ENCODE measurements at places on chromosomes 6 and 20.

- DNase-seq = no peak
Measured at GRCh38 chr6:10479939-10480700, 41.0 kb upstream of the GCNT2 start.

DNA sequence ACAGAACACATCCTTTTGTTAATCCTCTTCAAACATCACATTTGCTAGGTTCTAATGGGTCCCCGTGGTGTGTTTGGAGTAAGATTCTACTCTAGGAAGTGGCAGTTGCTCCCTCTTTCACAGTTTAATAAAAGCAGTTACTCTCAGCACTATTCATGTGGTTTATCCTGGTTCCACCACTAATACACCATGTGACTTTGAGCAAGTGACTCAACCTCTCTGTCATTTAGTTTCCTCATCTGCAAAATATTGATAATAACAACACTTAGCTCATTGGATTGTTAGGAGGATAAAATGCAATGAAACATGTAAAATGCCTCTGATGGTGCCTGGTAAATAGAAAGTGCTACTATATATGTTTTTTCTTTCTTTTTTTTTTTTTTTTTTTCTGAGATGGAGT is 488.0 kb upstream of the NOX3 start:
- DNase-seq = no peak

GRCh38 chr20:45538209-45538799 is 978 bp downstream of the WFDC6 start:
- no peak for DNase-seq

DNA sequence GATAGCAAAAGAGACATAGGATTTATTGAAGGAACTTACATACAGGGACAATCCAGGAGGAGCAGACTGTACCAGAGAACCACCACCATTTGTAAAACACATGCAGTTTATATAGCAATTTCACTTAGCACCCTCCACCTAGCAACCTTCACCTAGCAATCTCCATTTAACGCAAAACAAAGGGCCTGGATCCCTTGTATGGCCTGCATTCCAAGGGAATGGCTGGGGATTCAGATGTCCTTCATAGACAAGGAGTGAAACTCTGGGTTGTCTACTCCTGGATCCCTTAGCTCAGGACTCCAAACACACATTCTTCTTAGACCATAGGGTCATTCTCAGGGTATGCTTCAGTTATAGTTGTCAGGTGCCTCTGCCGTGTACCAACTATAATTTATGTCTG is 1324.9 kb downstream of the HACE1 start:
- DNase-seq = no peak

DNA sequence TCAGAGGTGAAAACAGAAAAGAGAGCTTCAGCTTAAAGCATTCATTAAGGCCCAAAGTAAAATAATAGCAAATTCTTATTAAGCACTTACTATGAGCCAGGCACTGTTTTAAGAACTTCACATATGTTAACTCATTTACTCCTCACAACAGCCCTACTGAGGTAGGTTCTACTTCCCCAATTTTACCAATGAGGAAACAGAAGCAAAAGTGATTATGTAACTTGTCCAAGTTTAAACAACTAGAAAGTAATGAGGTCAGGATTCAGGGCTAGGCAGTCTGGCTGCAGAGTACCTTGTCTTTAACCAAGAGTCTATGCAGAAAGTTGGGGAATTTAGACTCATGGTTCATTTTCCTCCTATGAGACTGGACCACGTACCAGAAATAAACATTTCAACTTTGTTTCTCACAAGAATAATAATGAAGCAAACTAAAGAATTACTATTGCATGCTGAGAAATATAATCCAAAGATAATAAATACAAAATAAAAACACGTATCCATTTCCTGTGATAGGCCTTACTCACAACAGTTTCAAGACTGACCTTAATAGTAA is 3.8 kb downstream of the COL21A1 start:
- no peak for DNase-seq

DNA sequence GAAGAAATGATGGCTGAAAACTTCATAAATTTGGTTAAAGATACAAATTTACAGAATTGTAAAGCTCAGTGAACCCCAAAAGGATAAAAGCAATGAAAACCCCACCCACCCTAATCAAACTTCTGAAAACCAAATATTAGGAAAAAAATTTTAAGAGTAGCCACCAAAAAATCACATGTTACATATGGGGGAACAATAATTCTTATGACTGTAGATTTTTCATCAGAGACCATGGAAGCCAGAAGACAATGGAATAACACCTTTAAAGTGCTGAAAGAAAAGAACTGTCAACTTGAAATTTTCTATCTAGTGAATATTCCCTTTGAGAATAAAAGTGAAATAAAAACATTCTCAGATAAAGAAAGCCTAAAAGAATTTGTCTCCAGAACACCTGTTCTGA is 24.4 kb downstream of the PROCR start:
- no peak for DNase-seq

- no peak for DNase-seq
Measured at GRCh38 chr6:25062070-25062811, 126.5 kb upstream of the RIPOR2 start.

GRCh38 chr20:1702855-1703254 is 45.3 kb upstream of the SIRPG start:
- DNase-seq = no peak

DNA sequence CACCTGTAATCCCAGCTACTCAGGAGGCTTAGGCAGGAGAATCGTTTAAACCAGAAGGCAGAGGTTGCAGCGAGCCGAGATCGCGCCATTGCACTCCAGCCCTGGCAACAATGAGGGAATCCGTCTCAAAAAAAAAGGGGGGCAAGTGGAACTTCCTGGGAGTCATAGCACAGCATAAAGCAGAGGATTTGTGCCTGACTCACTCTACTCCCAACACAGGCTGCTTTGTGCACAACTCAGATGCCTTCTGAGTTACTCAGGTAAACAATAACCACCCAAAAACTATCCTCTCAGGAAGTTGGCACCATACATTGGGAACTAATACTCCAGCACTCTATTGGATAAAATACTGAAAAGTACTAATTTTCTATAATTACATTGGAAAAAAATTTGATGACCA is 2.5 kb upstream of the TMEM244 start:
- DNase-seq = no peak

- no peak for DNase-seq
Measured at GRCh38 chr6:170017603-170018320, 266.3 kb downstream of the ERMARD start.

DNA sequence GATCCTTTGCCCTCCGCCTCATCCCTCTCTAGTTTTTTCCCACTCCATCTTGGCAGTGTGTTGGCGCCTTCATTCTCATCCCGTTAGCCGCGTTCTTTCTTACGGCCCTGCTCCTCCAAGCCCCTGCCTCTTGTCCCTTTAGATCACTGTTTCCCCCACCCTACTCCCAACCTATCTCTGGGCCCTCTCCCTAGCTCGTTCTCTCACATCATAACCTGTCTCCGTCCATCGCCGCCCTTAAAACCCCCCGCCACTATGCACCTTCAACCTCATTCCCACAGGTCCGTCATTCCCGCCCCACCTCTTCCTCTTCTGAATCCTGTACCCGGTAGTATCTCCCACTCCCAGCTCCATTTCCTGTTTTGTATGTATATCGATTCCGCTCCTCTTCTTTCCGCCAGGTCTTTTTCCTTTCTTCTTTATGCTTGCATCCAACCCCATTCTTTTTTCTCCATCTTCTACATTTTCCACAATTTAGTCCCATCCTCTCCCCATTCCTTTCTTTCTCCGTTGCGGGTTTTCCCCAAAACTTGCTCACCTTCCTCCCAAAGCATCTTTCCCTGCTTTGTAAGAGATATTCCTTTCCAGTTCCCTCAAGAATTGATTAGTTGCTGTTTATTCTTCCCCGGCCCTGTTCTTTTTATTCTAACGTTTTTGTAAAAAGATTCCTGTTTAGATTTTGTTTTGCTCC is 671 bp downstream of the EFHC1 start:
- DNase-seq = no peak

DNA sequence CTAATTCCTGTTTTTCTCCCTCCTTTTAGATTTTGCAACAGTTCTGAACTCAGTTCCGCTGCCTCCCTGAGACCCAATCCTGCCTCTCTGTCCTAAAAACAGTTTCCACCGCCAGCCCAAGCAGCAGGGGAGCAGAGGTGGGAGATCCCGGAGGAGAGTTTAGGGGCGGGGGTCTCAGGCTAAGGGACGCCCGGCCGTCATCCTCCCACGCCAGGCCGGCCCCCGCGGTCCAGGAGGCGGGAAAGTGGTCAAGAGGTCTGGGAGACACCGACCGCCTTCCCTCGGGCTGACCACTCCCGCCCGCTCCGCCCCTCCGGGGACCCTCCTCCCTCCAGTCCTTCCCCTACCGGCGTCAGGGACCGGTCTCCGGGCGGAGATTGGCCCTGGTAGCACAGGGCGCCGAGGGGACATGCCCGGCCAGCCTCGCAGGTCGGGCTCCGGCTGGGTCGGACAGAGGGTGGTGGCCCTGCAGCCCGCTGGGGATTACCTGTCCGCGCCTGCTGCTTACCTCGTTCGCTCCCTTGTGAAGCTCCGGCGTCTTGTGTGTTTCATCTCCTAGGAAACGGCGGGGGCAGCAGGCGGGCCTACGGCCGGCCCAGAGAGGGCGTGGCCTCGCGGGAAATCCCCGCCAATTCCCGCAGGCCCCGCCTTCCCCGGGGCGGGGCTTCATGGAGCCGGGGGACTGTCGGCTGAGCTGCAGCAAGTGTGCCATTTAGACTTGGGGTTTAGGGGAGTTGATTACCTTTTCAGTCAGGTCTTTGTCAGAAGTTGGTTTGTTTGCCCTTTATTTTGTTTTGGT is at the start of gene MAK:
TSS of gene MAK (minus strand) at position 545 of the 799 bp plus-strand sequence. CDS start 7,891 bp downstream, outside the sequence.
- DNase-seq = peak; percentile 89
